Mammary microvascular endothelial cell (primary cell): ENCODE measurements at places on chromosomes 5 and 9. TPM values are rescaled to one million over a fixed set of nuclear protein-coding genes. Genes with fewer than 3 reads are reported as not detected.

Gene KCNMB1
- 0.30 TPM in 1 of 2 replicates, not detected in the other for total RNA-seq

Gene CD180
- total RNA-seq, result not detected in 2 replicates

Gene FOXD4L4
- total RNA-seq, result not detected in 2 replicates

Gene PCAT7
- not detected in 2 replicates for total RNA-seq

Gene PCDHB9
- total RNA-seq, result 0.15 and 0.27 TPM in 2 replicates

Gene MZB1
- not detected in 2 replicates for total RNA-seq

Gene AQP3
- total RNA-seq, result 1.3 and 1.6 TPM in 2 replicates

Gene GLIPR2
- 26.0 and 29.0 TPM in 2 replicates for total RNA-seq

Gene TMEM252
- not detected in 2 replicates for total RNA-seq

Gene LVRN
- not detected in 2 replicates for total RNA-seq

Gene TLN1
- 266 and 304 TPM in 2 replicates for total RNA-seq

Gene SLC22A4
- total RNA-seq, result 10.7 and 12.0 TPM in 2 replicates

Gene VPS13A
- 11.7 and 12.2 TPM in 2 replicates for total RNA-seq

Gene CDO1
- 0.15 and 1.2 TPM in 2 replicates for total RNA-seq

Gene GARIN3
- total RNA-seq, result not detected in 2 replicates

Gene SLC6A7
- total RNA-seq, result not detected in 2 replicates

Gene SETX
- 29.6 and 31.4 TPM in 2 replicates for total RNA-seq

Gene PPWD1
- 19.0 and 20.0 TPM in 2 replicates for total RNA-seq

Gene IRX2
- total RNA-seq, result 0.07 TPM in 1 of 2 replicates, not detected in the other

Gene ABLIM3
- total RNA-seq, result 51.7 and 57.6 TPM in 2 replicates

Gene OCLN
- total RNA-seq, result 0.53 and 3.3 TPM in 2 replicates

Gene CCL27
- total RNA-seq, result not detected in 2 replicates

Gene SHOC1
- not detected in 2 replicates for total RNA-seq

Gene PDE8B
- not detected in 2 replicates for total RNA-seq

Gene FOXD4
- total RNA-seq, result not detected in 2 replicates

Gene CA9
- total RNA-seq, result not detected in 2 replicates

Gene FRMPD1
- not detected in 2 replicates for total RNA-seq

Gene OTP
- not detected in 2 replicates for total RNA-seq

Gene RETREG1
- not detected in 2 replicates for total RNA-seq

Gene SV2C
- total RNA-seq, result not detected in 2 replicates

Gene PTGER4
- total RNA-seq, result 59.6 and 73.7 TPM in 2 replicates

Gene MLANA
- not detected in 2 replicates for total RNA-seq

Gene BTNL9
- 0.05 TPM in 1 of 2 replicates, not detected in the other for total RNA-seq
